ENCODE measurements at places on chromosomes 5 and 9. TPM values are rescaled to one million over a fixed set of nuclear protein-coding genes. Genes with fewer than 3 reads are reported as not detected.

DNA sequence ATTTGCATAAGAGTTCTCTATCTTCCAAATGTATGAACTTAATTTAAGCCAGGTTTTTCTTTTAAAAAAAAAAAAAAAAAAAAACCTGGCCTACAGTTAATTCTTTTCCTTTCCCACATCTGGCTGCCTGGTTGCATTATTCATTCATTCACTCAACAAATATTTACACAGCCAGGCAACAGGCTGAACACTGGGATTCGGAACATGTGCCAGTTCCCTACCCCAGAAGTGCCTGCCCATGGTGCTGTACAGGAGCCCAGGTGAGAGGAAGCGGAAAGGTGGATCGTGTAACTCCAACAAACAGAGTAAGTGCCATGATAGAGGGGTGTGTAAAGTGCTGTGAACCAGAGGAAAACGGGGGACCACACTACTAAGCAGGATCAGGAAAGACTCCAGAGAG lies 93.6 kb downstream of the CDK5RAP2 start:
- DNase-seq: no peak

GRCh38 chr9:113657765-113658544 lies 194.4 kb downstream of the RGS3 start:
- DNase-seq: no peak

DNA sequence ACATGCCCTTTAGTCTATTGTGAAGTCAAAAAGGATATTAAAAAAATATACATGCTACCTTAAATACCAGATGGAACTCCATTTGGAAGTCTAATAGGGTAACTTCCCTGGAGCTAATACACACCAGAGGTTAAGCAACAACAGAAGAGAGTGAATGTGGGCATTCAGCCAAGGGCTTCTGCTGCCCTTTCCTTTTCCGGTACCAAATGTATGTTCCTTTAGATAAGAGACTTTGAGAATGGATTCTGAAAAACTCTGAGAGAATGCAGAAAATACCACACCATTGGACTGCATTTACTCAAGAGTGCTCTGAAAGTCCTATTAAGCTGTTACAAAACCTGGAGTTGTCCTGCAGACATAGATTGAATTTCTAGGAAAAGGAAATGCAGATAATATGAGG lies 23.8 kb upstream of the TRPM3 start:
- DNase-seq: no peak

The KCNV2 gene
- not detected for polyA plus RNA-seq

Measured in BJ (cell line).